ENCODE measurements at places on chromosomes 1 and 21.

GRCh38 chr1:25631750-25632485, 15.3 kb downstream of the MAN1C1 start:
- no peak for DNase-seq

- peak; percentile 30 for DNase-seq
Measured at GRCh38 chr1:15406614-15407559, 2.8 kb upstream of the EFHD2 start.

DNA sequence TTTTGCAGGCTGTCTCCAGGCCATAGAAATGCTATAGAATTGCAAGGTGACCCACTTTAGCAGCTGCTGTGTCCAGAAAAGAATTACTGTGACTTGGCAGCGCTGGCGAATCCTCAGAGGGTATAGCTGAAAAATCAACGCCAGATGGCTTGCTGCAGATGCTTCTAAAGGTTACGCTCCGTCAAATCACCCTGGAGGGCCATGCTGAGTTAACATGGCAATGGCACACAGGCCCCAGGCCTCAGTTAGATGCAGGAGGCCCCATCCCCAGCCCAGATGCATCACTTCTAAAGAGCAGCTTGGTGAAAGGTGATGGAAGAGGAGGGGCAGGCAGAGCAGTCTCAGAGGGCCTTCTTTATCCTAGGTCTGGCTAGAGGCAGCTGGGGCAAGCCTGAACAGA, 18.0 kb downstream of the KIAA1614 start:
- no peak for DNase-seq

DNA sequence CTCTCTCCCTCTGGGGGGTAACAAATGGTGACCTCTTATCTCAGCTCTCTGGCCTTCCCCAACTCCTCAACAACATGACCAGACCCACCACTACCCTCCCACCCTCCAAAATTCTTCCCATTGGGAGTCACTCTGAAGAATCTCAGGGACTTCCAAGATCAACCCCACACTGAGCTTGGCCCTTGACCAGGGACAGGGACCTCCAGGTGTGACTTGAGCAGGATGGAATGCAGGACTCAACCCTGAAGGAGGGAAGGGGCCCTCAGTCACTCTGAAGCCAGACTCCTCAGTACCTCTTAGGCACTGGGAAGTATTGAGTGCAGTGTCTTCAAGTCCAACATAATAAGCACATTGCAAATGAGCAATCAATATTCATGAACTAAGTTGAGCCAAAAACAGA, 1.9 kb downstream of the CASQ1 start:
- DNase-seq = no peak

DNA sequence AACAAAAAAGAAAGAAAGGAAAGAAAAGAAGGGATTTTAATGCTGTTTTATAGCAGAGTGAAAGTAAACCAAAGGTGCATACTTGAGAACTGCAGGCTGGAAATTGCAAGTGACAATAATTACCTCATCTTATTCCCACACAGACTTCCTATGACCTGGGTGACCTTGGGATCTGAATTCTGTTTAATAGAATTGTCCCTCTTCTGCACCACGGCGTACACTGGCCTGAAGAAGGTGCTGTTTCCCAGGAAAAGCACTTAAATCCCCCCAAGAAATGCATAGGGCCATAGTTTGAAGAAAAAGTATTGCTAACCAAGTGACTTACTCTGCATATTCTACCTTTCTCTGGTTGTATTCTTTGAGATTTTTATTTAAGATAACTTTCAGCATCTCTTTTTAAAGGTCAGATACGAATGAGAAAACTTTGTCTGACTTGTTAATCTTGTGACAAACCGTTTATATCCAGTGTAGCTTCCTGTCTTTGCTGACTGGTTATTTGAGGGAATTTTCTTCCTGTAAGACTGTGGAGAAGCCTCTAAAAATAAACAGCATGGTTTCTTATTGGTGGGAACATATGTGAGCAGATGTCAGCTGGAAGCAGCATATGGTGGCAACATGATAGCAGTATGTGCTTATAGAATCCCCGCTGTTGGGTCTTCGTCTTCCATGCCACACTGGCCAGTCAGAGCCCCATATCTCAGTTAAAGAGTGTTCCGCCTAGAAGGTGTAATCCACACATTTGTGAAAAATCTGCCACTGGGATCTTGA, 16.3 kb downstream of the TGFB2 start:
- no peak for DNase-seq

DNA sequence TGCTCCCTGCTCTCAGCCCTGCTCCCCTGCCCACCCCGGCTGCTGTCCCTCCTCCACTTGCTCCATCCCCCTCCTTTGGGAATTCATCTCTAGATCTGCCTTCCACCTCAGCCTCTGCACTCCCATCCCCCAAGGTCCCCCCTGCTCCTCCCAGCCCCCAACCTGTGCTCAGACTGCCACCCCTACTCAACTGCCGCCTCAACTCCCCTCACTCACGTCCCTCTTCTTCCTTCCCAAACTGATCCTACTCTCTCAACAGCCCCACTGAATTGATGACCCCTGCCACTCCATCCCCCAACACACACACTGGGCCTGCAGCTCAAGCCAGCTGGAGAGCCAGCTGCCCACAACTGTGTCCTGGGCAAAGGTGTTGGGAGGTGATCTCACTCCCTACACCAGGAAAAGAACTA, 15.8 kb upstream of the ETV3L start:
- no peak for DNase-seq

DNA sequence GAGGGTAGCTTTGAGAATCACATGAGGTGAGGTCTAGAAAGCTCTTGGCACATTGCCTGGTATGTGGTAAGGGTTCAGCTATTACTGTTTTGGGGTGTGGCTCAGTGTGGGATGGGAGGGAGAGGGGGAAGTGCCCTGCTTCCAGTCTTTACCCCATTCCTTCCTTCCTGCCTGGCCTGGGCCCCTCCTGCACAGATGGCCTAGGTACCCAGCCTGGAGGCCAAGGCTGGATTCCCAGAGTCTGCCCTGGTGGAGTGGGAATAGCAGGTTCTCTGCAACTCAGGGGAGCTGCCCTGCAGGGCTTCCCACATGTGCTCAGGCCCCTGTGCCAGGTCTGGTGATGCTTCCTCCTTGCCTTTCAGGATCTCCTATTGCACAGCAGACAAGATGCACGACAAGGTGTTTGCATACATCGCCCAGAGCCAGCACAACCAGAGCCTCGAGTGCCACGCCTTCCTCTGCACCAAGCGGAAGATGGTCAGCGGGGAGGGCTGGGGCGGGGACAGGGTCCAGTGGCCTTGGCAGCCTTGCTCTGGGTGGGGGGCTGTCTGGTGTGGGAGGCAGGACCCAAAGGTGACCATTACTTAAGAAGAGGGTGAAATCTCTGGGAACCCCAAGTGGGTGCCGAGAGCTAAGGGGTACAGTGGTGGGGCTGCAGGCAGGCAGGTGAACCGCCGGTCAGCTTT, 13.5 kb downstream of the LDLRAP1 start:
- DNase-seq = no peak

- no peak for DNase-seq
Measured at GRCh38 chr1:60664086-60664625, 418.2 kb upstream of the NFIA start.

DNA sequence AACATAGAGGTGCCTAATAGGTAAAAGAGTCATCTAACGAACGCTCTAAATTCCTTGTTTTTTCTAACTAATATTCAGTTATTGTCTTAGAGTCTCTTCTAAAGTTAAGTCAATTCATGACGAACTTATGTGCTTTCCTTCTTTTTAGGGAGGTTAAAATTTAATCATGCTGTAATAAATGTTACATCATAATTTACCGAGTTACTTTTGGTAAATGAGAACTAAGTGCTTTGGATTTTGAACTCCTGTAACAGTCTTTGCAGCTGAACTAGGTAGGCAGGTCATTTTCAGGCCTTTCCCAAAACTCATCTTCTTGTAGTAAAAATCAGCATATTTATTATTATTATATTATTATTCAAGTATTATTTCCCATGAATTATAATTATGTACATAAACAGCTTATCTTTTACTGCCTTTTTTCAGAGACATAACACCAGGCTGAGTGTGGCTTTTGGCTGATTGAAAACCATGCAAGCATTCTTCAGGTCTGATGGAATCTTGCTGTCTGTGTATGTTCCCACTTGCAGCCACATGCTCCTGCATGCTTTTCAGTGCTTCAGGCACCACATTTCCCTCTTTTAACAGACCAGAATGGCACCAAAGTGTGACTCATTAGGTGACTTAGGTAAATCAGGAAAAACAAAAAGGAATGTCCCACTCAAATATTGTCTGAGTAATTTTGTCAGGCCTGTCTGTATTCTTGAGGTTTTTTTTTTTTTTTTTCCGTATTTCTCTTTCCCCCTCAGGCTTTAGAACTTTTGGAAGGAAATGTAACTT, 81.0 kb upstream of the CD55 start:
- DNase-seq = no peak

DNA sequence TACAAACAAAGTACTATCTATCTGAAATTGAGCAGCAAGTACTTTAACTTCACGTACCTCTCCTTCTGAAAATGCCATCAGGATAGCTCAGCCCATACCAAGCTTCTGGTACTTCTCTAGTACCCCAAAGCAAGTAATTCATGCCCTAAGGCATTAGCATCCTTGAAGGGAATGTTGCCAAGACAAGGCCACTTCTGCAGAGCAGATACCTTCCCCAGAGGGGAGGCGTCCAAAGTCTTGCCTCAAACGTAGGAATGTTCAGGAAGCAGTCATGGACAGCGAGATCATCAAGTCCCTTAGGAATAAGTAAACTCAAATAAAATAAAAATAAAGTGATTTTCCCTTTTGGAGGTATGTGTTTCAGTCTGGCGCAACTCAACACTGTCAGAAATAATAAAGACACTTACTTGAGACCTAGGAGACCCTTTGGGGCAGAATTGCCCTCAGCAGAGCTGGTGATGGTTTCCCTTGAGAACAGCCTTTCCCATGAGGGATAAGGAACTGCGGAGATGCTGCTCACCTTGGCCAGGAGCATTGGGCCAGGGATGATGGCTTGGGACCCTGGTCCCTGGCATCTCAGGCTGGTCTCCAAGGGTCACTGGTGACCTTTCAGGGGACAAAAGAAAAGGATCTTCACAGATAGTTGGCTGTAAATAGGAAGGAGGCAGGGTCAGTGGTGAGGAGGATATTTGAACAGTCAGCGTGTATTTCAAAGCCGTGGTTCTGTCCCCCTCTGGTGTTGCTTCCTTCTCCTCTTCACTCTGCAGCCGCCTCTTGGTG, 522.9 kb downstream of the KIF26B start:
- peak; percentile 24 for DNase-seq

DNA sequence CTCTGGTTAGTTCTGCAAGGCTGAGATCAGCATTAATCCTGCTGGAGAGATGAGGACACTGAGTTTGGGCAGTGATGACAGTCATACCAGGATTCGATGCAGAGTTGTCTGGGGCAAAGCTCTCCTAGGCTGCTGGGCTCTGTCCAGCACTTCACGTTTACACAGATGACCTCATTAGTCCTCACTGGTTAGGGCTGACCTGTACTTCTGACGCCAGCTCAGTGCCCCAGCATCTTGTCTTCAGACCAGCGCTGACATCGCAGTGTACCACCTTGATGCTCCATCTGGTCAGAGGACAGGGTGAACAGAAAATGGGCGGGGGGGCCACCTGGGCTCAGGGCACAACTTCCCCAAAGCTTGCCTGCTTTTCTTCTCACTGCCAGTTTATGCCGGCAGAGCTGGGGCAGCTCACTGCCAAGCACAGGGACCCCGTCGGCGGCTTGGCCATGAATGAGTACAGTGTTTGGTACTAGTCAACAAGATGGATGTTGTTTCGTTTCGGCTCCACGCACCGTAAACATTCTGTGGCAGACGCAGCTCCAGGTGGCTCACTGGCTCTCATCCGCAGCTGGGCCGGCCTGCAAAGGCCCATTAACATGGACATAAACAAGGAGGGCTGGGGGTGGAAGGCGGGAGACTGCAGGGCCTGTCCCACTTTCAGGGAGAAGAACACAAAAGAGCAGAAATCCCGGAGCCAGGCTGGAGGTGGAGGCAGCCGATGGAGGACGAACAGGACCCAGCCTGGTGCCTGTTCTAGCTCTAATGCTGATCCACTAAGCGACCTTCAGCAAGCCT, 118.7 kb downstream of the GLIS1 start:
- DNase-seq = no peak

- DNase-seq = no peak
Measured at GRCh38 chr1:84936116-84936810, 43.3 kb upstream of the LPAR3 start.

- no peak for DNase-seq
Measured at GRCh38 chr1:59414406-59415133, 117.7 kb downstream of the FGGY start.

DNA sequence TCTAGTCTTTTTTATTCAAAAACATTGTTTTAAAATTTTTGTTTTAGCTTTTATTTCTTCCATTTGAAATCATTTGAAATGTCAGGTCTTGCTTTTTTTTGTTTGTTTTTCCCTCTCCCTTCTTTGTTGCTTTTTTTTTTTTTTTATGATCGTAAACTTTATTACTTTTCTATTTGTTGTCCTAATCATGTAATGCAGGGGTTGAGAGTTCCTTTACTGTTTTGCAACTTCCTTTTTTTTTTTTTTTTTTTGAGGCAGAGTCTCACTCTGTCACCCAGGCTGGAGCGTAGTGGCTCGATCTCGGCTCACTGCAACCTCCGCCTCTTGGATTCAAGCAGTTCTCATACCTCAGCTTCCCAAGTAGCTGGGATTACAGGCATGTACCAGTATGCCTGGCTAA, 24.8 kb downstream of the IVNS1ABP start:
- DNase-seq = no peak

DNA sequence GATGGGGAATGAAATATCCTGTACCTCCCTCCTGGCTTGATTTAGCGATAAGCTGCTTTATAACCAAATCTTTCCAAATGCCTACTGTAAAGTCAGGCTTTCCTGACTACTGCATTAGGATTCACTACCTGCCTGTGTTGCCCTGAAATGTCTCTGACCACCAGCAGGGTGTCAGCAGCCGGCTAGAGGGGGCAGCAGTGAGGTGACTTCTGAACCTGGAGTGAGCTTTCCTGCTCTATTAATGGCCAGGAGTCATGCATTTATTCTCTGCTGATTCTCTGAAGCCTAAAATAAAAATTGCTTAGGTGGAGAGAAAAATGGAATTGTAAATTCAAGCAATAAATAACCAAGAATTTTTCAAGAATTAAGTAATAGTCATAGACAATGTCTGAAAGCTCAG, 2.5 kb downstream of the BACE2 start:
- DNase-seq = no peak

DNA sequence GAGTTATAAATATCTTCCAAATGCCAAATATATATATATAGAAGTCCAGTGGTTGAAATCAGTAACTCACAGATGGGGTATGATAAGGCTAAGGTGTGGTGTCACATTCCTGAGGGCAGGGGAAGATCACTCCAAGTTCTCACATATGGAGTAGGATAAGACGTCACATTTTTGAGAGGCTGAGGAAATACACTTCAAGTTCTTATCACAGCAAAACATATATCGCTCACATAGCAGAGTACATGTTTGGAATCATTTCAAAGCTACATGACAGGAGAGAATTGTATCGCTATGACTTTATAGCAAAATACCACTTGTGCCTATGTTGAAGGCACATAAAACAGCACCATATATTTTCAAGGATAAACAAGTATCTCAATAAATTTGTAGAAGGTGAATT, 55.1 kb downstream of the RBM11 start:
- DNase-seq = no peak

GRCh38 chr1:204461331-204462228, 33.0 kb downstream of the PIK3C2B start:
- DNase-seq = no peak
